ENCODE measurements at places on chromosomes 11 and 22.

DNA sequence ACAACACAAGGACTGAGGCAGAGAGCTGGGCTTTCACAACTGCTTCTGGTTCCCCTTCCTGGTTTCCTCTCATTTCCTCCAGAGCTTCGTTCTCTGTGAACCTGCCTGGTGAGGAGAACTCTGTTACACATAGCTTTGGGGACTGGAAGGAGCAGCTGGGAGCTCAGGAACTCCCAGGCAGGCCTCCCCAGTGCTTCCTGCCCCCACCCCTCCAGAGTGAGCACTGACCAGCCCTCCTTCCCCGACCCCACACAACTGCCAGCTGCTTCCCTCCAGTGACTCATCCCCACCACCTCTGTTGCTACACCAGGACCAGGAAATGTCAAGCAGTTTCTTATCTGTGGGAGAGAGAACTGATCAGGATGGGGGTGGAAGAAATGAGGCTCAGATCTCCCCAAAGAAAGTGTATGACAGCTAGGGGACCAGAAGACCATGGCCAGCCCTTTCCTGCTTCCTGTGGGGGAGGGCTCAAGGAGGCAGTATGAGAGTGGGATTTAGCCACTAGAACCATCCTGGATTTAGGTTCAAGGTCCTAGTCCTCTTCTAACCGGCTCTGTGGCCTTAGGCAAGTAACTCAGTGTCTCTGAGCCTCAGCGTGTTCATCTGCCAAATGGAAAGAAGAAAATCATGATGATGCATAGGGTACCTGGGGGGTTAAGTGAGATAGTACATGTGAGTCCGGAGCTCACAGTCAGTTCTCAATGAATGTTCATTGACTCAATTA lies 4.5 kb upstream of the TP53I11 start:
- no peak for DNase-seq

DNA sequence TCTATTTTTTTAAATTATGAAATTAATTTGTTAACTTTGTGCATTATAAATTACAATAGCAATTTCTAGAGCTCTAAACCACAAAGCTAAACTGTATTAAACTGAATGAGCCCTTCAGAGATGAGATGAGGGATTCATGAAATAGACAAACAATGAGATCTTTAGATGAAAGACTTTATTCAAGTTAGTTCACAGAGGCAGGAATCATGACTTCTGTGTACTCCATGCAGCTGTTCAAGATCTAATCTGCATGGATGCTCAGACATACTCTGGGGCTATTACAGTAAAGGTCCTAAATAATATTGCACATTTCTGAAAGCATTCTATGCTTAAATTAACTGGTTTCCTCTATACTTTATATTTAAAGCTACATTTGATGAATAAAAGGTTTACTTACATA lies 122.7 kb downstream of the FCHSD2 start:
- DNase-seq = no peak

DNA sequence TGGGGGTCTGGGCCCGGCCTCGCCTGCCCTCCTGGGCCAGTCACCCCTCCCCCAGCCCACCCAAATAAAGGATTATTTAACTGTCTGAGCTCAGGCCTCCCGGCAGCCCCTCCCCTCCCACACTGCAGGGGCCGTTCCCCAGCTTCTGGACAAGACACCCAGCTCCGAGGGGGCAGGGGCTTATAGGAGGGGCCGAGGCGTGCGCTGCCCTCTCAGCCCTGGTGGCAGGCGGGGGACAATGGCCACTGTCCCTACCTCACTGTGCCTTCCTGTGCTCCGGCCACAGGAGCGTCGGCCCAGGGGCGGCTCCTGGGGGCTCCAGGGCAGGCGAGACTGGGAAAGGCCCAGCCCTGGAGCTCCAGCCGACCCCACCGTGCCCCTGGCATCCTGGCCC lies 2.2 kb upstream of the SELENOO start:
- DNase-seq = no peak

GRCh38 chr22:50227579-50228215 lies 17.1 kb downstream of the TUBGCP6 start:
- DNase-seq = no peak

- no peak for DNase-seq
Observed at GRCh38 chr11:83159902-83160865, 3.3 kb downstream of the PCF11 start.

DNA sequence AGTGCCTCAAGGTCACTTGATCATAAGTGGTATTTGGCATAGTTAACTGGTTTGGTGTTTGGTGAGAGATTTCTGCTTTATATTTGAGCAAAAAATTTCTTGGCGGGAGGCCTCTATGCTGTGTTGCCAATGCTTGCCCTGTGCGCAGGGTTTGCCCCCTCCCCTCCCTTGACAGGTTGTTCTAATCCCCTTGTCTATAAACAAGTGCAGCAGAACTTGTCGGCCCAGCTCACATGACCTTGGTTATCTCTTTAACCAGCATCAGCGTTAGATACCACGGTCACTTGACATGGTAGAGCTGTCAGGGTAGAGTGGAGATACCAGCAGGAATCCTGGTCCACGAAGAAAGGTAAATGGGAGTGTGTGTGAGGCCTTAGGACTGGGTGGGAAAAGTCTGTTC lies 35.6 kb downstream of the MARK2 start:
- no peak for DNase-seq

GRCh38 chr11:5282628-5283027 lies 12.9 kb upstream of the HBE1 start:
- DNase-seq = no peak

DNA sequence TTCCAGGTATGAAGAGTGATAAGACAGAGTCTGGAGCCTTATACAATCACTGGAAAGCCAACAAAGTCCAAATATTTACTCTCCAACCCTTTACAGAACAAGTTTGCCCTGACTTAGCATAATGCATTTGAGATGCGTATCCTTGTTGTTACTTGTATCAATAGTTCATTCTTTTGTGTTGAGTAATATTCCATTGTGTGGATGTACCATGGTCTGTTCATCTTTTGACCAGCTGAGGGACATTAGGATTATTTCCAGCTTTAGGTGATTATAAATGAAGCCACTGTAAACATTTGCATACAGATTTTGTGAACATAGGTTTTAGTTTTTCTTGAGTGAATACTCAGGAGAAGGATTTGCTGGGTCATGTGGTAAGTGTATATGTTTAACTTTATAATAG lies 9.7 kb downstream of the SDHAF2 start:
- DNase-seq = no peak

DNA sequence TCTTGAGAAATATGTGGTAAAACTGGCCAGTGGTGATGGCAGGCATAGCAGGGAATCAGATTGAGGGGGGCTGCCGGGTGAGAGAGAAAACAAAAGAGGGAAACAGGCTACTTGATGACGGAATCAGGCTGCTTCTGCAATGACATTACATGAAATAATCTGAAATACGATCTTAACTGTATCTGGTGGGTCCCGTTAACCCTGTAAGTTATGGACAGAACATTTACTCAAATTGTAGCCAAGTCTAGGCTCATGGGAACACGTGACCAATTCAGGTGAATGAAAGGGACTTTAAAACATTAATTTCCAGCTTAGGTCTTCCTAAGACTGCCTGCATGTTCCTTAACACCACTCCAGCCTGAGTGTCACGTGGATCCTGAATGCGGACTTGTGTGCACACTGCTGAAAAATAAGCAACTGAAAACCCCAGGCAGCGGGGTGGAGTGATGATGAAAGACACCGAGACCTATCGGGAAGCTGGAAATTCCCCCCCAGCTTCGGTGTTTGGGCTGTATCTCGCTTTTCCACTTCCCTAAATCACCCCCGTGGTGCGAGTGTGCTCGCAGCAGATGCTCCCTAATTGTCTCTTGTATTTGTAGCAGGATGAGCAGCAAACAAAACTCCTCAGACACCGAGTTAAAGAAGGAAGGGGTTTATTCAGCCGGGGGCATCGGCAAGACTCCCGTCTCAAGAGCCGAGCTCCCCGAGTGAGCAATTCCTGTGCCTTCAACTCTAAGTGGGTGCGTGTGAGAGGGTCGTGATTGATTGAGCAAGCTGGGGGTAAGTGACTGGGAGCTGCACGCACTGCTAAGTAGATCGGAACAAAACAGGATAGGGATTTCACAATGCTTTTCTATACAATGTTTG lies 145.0 kb upstream of the GRK3 start:
- no peak for DNase-seq

GRCh38 chr22:44735518-44736428 lies 16.6 kb upstream of the ARHGAP8 start:
- peak; percentile 77 for DNase-seq

GRCh38 chr22:29670626-29671025 lies 49.2 kb upstream of the CABP7 start:
- DNase-seq = no peak

DNA sequence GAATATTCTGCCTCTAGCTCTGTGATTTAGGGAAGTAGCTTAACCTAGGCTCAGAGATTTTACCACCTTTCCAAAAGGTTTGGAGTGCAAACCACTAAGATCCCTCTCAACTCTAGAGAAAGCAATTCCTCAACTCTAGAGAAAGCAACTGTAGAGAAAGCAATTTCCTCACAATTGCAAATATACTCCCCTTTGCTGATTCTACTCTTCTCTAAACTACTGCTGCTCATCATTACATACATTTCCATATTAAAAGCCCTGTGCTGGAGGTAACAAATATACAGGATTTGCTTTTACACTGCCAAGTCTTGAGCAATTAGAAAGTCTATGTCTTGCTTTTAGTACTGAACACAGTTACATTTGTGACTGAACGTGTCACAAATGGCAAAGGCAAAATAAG lies 48.2 kb downstream of the ALG9 start:
- no peak for DNase-seq

DNA sequence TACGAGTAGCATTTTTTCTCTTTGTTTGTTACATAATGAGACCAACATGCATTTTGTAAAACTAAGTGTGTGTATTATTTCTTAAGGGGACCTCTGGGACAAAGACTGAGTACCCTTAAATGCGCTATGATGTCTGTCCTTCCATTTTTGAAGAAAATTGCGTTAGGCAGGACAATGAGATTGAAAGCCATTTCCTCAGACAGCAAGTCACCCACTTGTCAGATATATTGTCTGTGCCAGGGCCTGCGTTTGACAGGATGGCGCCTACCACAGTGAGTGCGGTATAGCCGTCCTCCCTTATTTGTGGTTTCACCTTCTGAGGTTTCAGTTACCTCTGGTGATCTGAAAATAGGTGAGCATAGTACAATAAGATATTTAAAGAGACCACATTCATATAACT lies 2.2 kb downstream of the AP2A2 start:
- DNase-seq = peak; percentile 67

DNA sequence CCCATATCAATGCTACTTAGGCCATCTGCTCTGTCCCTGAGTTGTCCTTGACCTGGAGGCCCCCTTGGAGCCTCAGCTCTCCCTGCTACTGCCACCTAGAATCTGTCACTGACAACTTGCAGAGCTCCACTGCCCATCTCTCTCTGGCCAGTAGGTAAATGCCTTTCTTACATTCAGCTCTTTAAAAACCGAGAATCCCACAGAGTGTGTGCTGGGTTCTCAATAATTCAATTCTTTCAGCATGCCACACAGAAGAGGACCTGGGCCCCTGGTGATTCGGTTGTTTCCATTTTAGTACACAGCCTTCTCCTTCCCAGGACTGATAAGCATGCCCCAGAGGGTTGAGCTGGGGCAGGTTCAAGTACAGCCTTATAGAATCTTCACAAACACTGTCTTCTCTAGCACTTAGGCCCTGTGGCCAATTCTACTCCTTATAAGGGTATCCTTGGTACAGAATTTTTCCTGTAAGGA lies 22.0 kb upstream of the IPO7 start:
- no peak for DNase-seq

GRCh38 chr11:43788421-43788820 lies 92.2 kb upstream of the ALKBH3 start:
- no peak for DNase-seq

DNA sequence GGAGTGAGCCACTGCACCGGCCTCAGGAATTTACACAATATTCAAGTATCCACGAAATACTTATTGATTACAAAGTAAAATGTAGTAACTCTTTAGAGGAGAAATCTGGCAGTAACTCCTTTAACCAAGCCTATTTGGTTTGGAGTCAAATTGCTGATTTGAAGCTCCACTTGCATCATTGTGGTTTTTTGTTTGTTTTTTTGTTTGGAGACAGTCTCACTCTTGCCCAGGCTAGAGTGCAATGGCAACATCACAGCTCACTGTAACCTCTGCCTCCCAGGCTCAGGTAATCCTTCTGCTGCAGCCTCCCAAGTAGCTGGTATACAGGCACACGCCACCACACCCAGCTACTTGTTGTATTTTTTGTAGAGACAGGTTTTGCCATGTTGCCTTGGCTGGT lies 6.4 kb upstream of the QSER1 start:
- DNase-seq = no peak

DNA sequence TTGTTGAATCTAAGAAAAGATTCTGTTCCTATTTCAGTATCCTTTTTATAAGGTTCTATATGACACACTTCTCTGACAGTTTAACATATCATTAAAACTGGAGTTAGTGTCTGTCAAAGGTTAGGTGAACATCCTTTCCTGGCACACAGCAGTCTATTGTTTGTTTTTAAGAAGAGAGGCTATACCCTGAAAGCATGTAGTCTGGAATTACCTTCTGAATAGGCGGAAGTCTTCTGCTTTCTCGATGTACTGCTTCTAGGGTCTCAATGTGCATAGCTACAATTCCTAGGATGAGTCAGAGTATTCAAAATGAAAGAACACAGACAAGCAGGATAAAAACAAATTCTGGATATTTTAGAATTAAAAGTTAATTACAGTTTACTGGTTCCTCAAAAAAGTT lies 188.6 kb downstream of the SWAP70 start:
- DNase-seq = no peak

DNA sequence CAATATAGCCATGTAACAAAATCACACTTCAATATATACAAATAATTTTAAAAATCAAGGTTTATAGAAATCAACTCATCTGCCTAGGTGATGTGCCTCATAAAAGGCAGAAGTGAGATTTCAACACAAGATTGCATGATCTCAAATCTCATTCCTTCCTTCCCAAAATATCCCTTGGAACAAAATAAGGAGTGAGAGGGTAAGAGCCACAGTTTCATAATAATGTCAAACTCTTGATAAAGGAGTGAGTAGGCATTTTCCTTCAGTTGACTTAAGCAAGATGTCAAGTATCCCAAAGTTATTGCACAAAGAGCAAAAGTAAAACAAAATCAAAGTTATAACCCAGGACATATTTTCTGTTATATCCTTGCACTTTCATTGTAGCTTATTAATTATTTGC lies 81.3 kb downstream of the C22orf31 start:
- DNase-seq = no peak

DNA sequence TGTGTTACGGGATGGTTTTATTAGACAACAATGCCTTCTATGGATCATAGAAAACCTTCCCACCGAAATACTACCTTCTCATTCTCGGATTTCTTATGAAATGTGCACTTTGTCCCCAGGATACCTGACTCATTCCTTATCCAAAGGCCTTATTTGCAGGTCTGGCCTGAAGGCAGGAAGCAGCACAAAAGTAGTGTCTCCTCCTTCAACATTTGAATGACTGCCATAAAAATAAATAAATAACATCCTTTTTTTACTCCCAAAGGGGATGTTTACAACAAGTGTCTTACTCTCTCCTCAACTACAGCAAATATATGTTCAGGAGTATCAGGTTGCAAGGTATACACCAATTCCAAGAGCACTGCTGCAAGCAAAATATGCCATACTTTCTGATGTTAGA lies 41.6 kb upstream of the PAK1 start:
- no peak for DNase-seq

GRCh38 chr11:134756811-134757540 lies 344.9 kb upstream of the B3GAT1 start:
- DNase-seq = no peak
